Ascending aorta (tissue), 2 donors: ENCODE measurements at places on chromosomes 4 and X.

- DNase-seq: no peak
These were observed 23.0 kb upstream of the FGF5 start for GRCh38 chr4:80243274-80244018.

DNA sequence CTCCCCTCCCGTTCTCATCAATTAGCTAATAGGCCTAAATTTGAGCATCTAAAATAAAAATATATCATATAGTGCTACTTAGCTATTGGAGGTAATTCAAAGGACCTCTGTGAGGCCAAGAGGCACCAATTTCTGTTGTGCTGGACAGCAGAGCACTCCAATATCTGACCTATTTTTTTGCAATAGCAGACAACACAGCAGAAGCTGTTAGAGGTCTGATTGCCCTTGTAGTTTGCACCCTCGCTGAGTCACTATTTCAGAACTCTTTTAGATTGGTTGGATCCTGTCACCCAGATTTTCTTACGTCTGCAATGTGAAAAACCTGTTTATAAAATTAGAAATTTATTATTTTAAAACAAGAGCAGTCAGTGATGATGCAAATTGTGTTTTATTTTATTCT lies 184.1 kb downstream of the CEP135 start:
- DNase-seq: no peak

DNA sequence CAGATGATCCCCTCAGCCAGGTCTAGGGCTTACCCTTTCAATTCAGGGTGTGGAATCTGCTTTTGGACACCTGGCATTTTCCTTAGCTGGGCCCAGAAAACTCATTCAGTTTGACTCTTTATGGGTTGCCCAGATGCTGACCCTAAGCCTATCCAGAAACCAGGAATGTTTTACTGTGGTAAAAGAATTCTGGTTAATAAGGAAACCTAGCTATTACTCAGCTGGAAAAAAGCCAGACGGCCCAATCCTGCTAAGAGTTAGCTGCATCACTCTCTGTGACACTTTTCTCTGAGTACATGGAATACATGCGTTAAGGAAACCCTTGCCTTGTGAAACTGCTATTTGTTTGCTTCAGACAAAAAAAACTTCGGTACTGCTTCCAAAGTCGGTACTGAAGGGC lies 28.0 kb downstream of the ING2 start:
- no peak for DNase-seq

DNA sequence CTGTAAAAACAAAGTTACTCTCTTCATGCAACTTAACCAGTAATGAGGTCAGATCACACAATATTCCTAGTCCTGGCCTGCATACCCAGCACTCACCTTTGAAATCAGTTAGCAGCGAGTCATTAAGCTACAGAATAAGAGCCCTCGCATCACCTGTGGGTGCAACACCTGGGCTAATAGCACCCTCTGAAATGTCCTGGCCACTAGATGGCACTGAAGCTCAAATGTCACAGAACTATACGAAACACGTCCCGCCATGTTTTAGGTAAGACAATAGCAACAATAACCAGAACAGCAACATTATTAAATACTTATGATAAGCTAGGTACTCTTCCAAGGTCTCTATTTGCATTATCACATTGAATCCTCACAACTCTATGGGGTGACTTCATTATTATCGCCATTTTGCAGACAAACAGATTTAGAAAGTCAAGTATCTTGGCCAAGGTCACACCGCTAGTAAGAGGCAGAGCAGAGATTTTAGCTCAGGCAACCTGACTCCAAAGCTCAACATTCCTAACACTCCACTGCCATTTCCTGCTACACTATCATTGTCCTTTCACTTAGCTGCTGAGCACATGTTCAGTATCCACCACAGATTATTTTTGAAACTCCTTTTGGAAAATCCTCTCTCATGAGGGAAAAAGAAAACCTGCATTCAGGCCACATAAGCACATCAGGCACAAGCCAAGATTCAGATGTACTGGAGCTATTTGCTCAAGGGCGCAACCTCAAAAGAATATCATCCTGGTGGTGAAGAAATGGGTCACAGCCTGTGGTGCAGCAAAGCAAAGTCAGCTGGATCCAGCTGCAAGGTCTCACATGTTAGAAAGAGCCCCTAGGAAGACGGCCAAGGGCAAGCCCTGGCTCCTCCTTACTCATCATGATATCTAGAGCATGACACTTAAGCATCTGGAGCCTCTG lies 59.5 kb upstream of the KDR start:
- no peak for DNase-seq

- no peak for DNase-seq
These were observed 210.4 kb downstream of the RELL1 start for GRCh38 chr4:37475776-37476175.

DNA sequence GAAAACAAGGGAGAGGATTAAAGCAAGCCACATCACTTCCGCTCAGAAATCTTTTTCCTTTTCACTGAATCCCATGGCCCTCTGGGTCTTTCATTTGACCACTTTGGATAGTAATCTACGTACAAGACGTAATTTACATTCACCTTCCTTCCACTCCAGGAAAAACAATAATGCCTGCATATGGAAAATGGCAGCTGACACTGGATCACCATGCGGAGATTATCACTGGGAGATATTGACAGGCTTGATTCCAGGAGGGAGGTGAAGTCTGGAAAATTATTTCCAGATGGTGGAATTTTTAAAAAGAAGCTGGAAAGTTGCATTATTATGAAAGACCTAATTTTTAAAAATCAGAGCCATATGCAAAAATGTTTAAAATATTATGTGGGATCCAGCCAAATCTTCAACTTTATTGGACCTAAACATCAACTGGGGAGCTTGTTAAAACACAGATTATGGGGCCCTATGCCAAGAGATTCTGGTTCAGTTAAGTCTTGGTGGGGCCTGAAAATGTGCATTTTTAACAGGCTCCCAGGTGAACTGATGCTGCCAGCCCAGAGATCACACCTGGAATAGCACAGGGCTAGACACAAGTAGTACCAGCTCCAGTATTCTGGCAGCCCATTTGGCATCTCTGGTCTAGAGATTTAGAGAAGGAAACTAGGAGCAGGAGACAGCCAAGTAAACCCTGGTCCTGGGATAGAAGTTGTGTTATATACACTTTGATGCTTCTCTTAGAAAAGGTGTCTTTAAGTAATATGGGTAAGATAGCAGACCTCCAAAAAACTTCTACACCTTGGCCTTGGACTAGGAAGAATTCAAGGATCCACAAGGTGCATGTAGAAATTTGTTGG lies 290.3 kb upstream of the LDB2 start:
- DNase-seq: no peak

- DNase-seq: no peak
These were observed 4.9 kb downstream of the BCAP31 start for GRCh38 chrX:153719238-153719637.

GRCh38 chr4:180757927-180758326 lies 1485.3 kb upstream of the TENM3 start:
- no peak for DNase-seq

- DNase-seq: no peak
These were observed 2.8 kb upstream of the SEL1L3 start for GRCh38 chr4:25865586-25865985.

GRCh38 chr4:178970433-178971140 lies 1528.3 kb upstream of the AGA start:
- DNase-seq: no peak

GRCh38 chr4:2572076-2572475 lies 35.6 kb downstream of the FAM193A start:
- no peak for DNase-seq
